ENCODE measurements at places on chromosomes 11 and 22. TPM values are rescaled to one million over a fixed set of nuclear protein-coding genes. Genes with fewer than 3 reads are reported as not detected.

The PGA5 gene
- not detected for total RNA-seq

The OR5B21 gene
- not detected for total RNA-seq

DNA sequence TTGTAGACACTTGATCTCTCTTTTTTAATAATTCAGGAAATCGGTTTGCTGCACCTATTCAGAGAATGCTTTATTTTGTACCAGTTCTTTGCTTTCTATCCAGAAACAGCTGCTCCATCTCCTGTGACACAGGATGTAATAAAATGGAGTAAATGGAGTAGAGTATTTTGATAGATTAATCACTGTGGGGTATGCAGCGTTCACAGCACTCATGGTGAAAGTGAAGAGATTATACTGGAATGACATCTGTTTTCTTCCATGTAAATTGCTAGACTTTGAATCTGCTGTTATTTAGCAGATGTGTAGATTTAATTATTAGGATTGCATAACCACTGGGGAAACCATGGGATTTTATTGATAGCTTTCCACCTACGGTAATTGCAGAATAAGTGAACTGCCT lies 227.3 kb upstream of the ARHGAP42 start:
- H3K4me1 ChIP-seq = no peaks in the 10 kb centered on the region
- H3K4me3 ChIP-seq = no peak overlapping the region
- H3K36me3 ChIP-seq = no peaks in the 10 kb centered on the region
- DNase-seq = no peak
- no peak overlapping the region for H3K27ac ChIP-seq

The CDHR5 gene
- total RNA-seq = not detected

The CBLIF gene
- total RNA-seq = not detected

The BIRC3 gene
- 6.0 TPM for total RNA-seq

The A4GALT gene
- total RNA-seq = 23.9 TPM

GRCh38 chr11:20429216-20429615 lies 41.7 kb downstream of the PRMT3 start:
- no peaks in the 10 kb centered on the region for H3K36me3 ChIP-seq
- peaks cover 13% of the 10 kb centered on the region for H3K4me1 ChIP-seq
- DNase-seq = peak; percentile 87
- no peak overlapping the region for H3K4me3 ChIP-seq
- peak overlapping the region; percentile 51 for H3K27ac ChIP-seq
- no peaks in the 10 kb centered on the region for H3K27me3 ChIP-seq

GRCh38 chr22:48520884-48521588 lies 1306.6 kb downstream of the BRD1 start:
- no peak for DNase-seq
- no peaks in the 10 kb centered on the region for H3K4me1 ChIP-seq
- no peaks in the 10 kb centered on the region for H3K27me3 ChIP-seq
- H3K4me3 ChIP-seq = no peak overlapping the region
- H3K27ac ChIP-seq = no peak overlapping the region

DNA sequence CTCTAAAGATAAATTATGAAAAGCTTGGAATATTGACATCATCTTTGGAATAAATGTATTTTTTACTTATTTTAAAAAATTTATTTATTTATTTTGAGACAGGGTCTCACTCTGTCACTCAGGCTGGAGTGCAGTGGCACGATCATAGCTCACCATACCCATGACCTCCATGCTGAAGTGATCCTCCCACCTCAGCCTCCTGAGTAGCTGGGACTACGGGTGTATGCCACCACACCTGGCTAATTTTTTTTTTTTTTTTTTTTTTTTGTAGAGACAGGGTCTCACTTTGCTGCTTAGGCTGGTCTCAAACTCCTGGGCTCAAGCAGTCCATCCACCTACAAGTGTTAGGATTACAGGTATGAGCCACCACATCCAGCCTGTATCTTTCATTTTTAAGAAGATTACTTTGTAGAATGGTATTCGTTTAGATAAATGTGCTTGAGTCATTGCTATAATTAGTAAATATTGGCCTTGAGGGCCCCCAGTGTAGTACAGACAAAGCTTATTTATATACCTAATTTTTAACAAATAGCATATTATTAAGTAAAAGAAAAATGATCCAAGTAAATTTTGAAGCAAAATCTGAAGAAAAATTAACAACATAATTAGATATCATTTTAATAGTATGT lies 8.5 kb downstream of the SWAP70 start:
- no peaks in the 10 kb centered on the region for H3K4me1 ChIP-seq
- H3K4me3 ChIP-seq = no peak overlapping the region
- H3K27ac ChIP-seq = no peak overlapping the region
- DNase-seq = no peak

- no peaks in the 10 kb centered on the region for H3K4me1 ChIP-seq
- no peaks in the 10 kb centered on the region for H3K27me3 ChIP-seq
- DNase-seq = no peak
- no peaks in the 10 kb centered on the region for H3K36me3 ChIP-seq
- no peak overlapping the region for H3K27ac ChIP-seq
Observed at GRCh38 chr11:69002570-69003231, 10.3 kb downstream of the MRGPRF start.

The APOL4 gene
- total RNA-seq = not detected

The POU2F3 gene
- total RNA-seq = 1.2 TPM

- no peaks in the 10 kb centered on the region for H3K36me3 ChIP-seq
- no peak for DNase-seq
- H3K27ac ChIP-seq = no peak overlapping the region
Observed at GRCh38 chr11:94330789-94331188, 26.4 kb downstream of the IZUMO1R start.

DNA sequence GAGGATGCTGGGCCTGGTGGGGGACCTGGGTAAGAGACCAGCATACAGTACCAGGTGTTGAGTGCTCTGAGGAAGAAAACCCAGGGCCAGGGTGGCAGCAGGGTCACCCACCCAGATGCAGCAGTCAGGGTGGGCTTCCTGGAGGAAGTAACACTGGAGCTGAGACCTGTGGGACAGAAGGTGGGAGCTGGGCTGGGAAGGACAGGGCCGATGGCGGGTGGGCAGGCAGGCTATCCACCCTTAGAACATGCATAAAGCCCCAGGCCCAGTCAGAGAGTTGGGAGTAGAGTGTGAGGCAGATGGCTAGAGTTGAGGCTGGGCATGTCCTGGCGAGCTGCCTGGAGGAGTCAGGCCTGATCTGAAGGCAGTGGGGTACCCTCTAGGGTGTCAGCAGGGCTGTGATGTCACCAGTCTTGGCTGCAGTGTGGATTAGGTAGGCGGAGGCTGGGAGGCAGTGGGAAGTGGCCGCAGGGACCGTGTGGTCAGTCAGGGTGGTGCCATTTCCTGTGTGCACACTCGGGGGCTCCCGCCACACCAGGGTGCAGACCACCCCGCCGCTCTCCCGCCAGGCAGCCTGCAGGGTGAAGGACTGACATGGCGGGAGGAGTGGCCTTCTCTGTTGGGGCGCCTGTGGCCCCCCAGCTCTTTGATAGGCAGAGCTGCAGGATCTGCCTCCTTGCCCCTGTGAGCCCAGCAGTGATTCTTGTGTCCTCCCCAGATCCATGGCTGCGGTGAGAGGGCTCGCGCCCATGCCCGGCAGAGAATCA lies 35.3 kb downstream of the IGHMBP2 start:
- no peak for DNase-seq
- H3K27ac ChIP-seq = no peak overlapping the region
- no peaks in the 10 kb centered on the region for H3K4me1 ChIP-seq
- peaks cover 53% of the 10 kb centered on the region for H3K36me3 ChIP-seq
- no peak overlapping the region for H3K4me3 ChIP-seq

- no peaks in the 10 kb centered on the region for H3K27me3 ChIP-seq
- H3K27ac ChIP-seq = no peak overlapping the region
Observed at GRCh38 chr11:15942936-15943335, 413.4 kb downstream of the SOX6 start.

The PHF21B gene
- total RNA-seq = 2.9 TPM

- no peak overlapping the region for H3K4me3 ChIP-seq
- H3K27me3 ChIP-seq = no peaks in the 10 kb centered on the region
- DNase-seq = no peak
Observed at GRCh38 chr11:32594272-32594671, 10.6 kb downstream of the EIF3M start.

GRCh38 chr11:123581651-123582399 lies 72.6 kb downstream of the SCN3B start:
- H3K36me3 ChIP-seq = no peaks in the 10 kb centered on the region
- H3K4me1 ChIP-seq = no peaks in the 10 kb centered on the region
- no peak for DNase-seq
- no peak overlapping the region for H3K4me3 ChIP-seq
- no peaks in the 10 kb centered on the region for H3K27me3 ChIP-seq

The TRIM48 gene
- total RNA-seq = not detected

- H3K27ac ChIP-seq = no peak overlapping the region
- H3K27me3 ChIP-seq = no peaks in the 10 kb centered on the region
- H3K36me3 ChIP-seq = no peaks in the 10 kb centered on the region
- no peaks in the 10 kb centered on the region for H3K4me1 ChIP-seq
Observed at GRCh38 chr22:43828998-43829782, 17.1 kb upstream of the EFCAB6 start.

The UBQLN3 gene
- total RNA-seq = 0.56 TPM

The PARVG gene
- total RNA-seq = 2.4 TPM

GRCh38 chr11:43012606-43013005 lies 299.2 kb upstream of the API5 start:
- no peaks in the 10 kb centered on the region for H3K27me3 ChIP-seq
- no peaks in the 10 kb centered on the region for H3K36me3 ChIP-seq
- H3K4me3 ChIP-seq = no peak overlapping the region
- H3K27ac ChIP-seq = no peak overlapping the region
- H3K4me1 ChIP-seq = no peaks in the 10 kb centered on the region
- DNase-seq = no peak

GRCh38 chr11:19511413-19512183 lies 201.0 kb upstream of the NAV2 start:
- no peaks in the 10 kb centered on the region for H3K36me3 ChIP-seq
- no peaks in the 10 kb centered on the region for H3K27me3 ChIP-seq

GRCh38 chr11:204587-205109 lies 2.6 kb downstream of the BET1L start:
- peaks cover 16% of the 10 kb centered on the region for H3K36me3 ChIP-seq
- H3K4me3 ChIP-seq = no peak overlapping the region
- H3K27ac ChIP-seq = no peak overlapping the region
- no peak for DNase-seq
- H3K4me1 ChIP-seq = peaks cover 15% of the 10 kb centered on the region

DNA sequence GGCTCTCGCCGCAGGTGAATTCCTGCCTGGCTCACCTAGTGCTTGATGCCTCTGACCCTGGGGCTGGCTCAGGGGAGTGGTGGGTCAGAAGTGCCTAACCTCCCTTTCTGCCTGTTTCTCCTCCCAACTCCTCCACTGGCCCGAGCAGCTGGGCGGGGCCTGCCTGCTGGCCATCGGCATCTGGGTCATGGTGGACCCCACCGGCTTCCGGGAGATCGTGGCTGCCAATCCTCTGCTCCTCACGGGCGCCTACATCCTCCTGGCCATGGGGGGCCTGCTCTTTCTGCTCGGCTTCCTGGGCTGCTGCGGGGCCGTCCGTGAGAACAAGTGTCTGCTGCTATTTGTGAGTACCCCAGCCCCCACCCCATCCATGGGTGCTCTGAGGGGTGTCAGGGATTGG lies 41.1 kb downstream of the TP53I11 start:
- H3K27ac ChIP-seq = no peak overlapping the region
- no peak for DNase-seq
- H3K4me1 ChIP-seq = no peaks in the 10 kb centered on the region
- no peaks in the 10 kb centered on the region for H3K36me3 ChIP-seq

GRCh38 chr11:1297011-1297575 lies 12.3 kb downstream of the TOLLIP start:
- H3K36me3 ChIP-seq = peaks cover 12% of the 10 kb centered on the region
- no peak overlapping the region for H3K27ac ChIP-seq
- DNase-seq = no peak
- H3K27me3 ChIP-seq = no peaks in the 10 kb centered on the region

The SLC25A45 gene
- total RNA-seq = 13.0 TPM

The SH3BP1 gene
- total RNA-seq = 3.1 TPM

The KIAA1671 gene
- total RNA-seq = 84.1 TPM

DNA sequence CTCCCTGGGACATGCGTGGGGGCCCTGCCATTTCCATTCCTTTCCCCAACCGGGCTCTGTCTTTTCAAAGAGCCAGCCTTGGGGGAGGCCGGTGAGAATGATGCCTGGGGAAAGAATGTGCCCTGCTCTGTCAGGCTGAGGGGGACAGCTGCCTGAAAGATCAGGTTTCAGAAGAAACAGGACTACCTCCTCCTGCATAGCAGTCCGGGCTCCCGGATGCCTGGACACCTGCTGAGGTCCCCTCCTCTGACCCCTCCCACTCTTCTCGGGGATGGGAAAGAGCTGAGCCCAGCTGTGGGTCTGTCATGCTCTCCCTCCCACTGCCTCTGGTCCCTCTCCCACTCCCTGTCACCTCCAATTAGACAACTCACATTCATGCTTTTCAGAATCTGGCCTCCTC lies 41.8 kb upstream of the CDON start:
- no peak for DNase-seq
- no peaks in the 10 kb centered on the region for H3K27me3 ChIP-seq
- H3K4me3 ChIP-seq = no peak overlapping the region
- no peak overlapping the region for H3K27ac ChIP-seq
- no peaks in the 10 kb centered on the region for H3K36me3 ChIP-seq

The RIMBP3C gene
- total RNA-seq = not detected

The P2RY6 gene
- 4.0 TPM for total RNA-seq

The KRTAP5-7 gene
- total RNA-seq = not detected

DNA sequence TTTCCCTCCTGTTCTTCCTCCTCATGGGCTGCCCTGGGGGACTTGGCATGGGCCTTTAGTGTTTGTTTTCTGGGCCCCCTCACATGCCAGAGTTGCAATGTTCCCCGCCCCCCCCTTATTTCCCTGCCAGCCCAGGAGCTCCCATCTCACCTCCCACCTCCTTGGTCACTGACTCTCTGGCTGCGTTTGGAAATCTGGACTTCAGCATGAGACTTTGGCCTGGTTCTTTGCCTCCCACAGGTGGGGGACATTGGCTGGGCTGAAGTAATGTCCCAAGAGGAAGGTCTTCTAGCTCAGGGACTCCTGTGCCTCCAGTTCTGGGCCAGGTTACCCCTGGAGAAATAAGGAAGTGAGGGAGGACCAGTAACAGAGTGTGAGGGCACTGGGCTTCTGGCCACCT lies 7.0 kb downstream of the MTFP1 start:
- H3K4me3 ChIP-seq = no peak overlapping the region
- H3K27me3 ChIP-seq = no peaks in the 10 kb centered on the region
- no peaks in the 10 kb centered on the region for H3K4me1 ChIP-seq
- no peaks in the 10 kb centered on the region for H3K36me3 ChIP-seq
- DNase-seq = no peak
- no peak overlapping the region for H3K27ac ChIP-seq

The FREY1 gene
- total RNA-seq = 2.6 TPM

The TTC36 gene
- 0.78 TPM for total RNA-seq

The OR52A1 gene
- not detected for total RNA-seq

DNA sequence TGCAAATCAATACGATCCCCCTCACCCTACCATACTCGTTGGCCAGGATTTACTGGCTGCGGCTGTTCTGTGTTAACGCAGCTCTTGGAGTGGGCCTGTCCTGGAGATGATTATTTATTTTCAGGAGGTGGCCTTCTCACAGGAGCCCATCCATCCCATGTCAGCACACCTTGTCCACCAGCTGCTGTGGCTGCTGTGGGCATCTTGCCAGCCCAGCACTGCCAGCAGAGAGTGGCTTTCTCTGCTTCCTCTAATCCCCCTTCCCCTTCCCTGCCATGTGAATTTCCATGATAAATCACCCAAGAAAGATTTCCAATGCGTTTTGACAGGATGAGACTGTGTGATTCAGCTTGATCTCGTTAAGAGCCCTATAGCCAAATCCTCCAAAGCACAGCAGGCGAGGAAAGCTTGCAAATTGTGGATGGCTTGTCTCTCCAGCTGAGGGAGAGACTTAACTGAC lies 309.1 kb upstream of the C11orf87 start:
- DNase-seq = no peak
- no peaks in the 10 kb centered on the region for H3K27me3 ChIP-seq
- H3K4me3 ChIP-seq = no peak overlapping the region
- no peaks in the 10 kb centered on the region for H3K36me3 ChIP-seq
- no peak overlapping the region for H3K27ac ChIP-seq

The UCP3 gene
- 3.5 TPM for total RNA-seq

The SOX6 gene
- 24.6 TPM for total RNA-seq
